ENCODE measurements at places on chromosomes 1 and 21.
A peak's percentile ranks its signal among the peaks of the same experiment; 100 is the strongest.

GRCh38 chr1:50523548-50523947 lies 100.3 kb upstream of the DMRTA2 start:
- no peaks in the 10 kb centered on the region for H3K27me3 ChIP-seq
- no peak overlapping the region for H3K27ac ChIP-seq
- no peak overlapping the region for H3K4me3 ChIP-seq
- no peaks in the 10 kb centered on the region for H3K36me3 ChIP-seq
- no peaks in the 10 kb centered on the region for H3K4me1 ChIP-seq

DNA sequence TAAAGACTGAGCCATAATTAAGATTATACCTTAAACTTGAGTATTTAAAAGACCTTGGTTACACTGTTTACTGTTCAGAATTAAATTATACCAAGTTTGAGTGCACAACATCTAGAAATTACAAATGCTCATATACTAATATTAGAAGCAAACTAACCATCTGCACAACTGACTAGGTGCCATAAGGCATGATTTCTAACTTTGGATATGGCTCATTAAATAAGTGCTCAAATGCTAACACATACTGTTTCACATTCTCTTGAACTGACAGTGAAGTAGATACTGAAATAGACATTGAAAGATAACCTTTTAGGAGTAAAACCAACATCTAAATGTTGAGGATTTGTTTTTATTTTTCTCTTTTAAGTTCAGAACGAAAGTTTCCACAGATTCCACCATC lies 74.1 kb downstream of the PRKAA2 start:
- H3K27ac ChIP-seq, result no peak overlapping the region
- DNase-seq, result no peak
- H3K4me3 ChIP-seq, result no peak overlapping the region
- H3K27me3 ChIP-seq, result no peaks in the 10 kb centered on the region
- no peaks in the 10 kb centered on the region for H3K36me3 ChIP-seq

DNA sequence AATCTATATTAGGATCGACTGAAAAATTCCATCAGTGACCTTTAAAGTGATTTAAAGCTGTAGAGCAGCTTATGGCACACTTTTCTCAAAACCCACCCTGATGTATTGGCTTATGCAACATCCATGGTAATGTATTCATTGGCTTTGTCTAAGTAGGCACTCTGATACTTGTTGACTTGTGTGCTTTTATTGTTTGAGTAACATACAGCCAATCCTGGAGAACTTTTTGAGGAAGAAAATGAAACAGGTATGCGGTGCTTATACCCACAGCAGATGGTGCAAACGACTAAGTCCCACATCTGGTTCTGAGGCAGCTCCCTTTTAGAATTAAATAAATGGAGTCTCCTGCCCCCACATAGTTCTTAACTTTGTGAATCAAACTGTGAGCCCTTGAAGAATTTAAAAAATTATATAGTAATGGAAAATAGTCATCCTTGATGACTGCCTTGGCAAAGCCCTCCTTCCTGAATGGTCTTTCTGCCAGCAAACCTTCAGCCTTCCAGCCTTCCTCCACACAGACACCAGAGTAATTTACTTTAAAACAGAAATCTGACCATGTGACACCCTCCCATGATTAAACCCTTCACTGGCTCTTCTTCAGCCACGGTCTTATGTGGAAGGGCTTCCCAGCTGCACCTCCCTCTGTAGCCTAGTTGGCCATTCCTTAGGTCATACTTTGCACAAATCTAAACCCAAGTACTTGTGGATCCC lies 116.0 kb downstream of the BCAR3 start:
- H3K27me3 ChIP-seq, result no peaks in the 10 kb centered on the region
- H3K4me3 ChIP-seq, result no peak overlapping the region
- no peaks in the 10 kb centered on the region for H3K36me3 ChIP-seq
- no peak overlapping the region for H3K27ac ChIP-seq
- DNase-seq, result no peak
- H3K4me1 ChIP-seq, result no peaks in the 10 kb centered on the region

- no peak overlapping the region for H3K27ac ChIP-seq
- no peaks in the 10 kb centered on the region for H3K4me1 ChIP-seq
- no peaks in the 10 kb centered on the region for H3K27me3 ChIP-seq
- peak; percentile 72 for DNase-seq
- no peak overlapping the region for H3K4me3 ChIP-seq
- H3K36me3 ChIP-seq, result no peaks in the 10 kb centered on the region
Measured at GRCh38 chr1:205523891-205524793, 19.7 kb downstream of the CDK18 start.

- no peaks in the 10 kb centered on the region for H3K4me1 ChIP-seq
- peak; percentile 54 for DNase-seq
- H3K27me3 ChIP-seq, result no peaks in the 10 kb centered on the region
Measured at GRCh38 chr1:92736395-92736794, 48.5 kb downstream of the EVI5 start.
